ENCODE measurements at places on chromosomes 2 and 18.
A peak's percentile ranks its signal among the peaks of the same experiment; 100 is the strongest.

DNA sequence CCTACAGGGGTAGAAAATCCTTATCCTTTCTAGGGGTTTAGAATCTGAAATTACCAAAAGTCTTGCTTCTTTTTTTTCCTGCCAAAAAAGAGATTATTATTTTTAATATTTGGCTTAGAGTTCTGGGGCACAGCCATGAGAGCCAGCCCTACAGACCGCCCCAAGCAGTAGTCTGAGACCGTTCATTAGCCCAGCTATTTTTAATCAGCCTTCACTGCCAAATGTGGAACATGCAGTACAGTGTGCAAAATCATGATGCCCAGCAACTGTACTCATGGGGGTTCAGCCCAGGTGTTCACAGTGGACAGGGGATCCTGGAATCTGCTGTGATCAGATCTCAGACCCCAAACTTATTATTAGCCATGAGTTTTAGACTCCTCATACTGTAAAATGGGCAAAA is 60.4 kb downstream of the GRB14 start:
- DNase-seq, result no peak
- no peaks in the 10 kb centered on the region for H3K36me3 ChIP-seq
- no peaks in the 10 kb centered on the region for H3K27me3 ChIP-seq
- H3K4me1 ChIP-seq, result peaks cover 2% of the 10 kb centered on the region
- H3K4me3 ChIP-seq, result no peak overlapping the region
- H3K27ac ChIP-seq, result no peak overlapping the region

- DNase-seq, result no peak
- H3K4me1 ChIP-seq, result no peaks in the 10 kb centered on the region
- no peaks in the 10 kb centered on the region for H3K27me3 ChIP-seq
- no peak overlapping the region for H3K27ac ChIP-seq
- H3K36me3 ChIP-seq, result no peaks in the 10 kb centered on the region
- H3K4me3 ChIP-seq, result no peak overlapping the region
These were observed 28.4 kb downstream of the ACYP2 start for GRCh38 chr2:54143780-54144179.

- H3K27ac ChIP-seq, result no peak overlapping the region
- DNase-seq, result no peak
These were observed 77.4 kb downstream of the TWIST2 start for GRCh38 chr2:238925281-238925680.

GRCh38 chr2:64259312-64259711 is 115.1 kb upstream of the PELI1 start:
- H3K27me3 ChIP-seq, result no peaks in the 10 kb centered on the region
- DNase-seq, result no peak
- H3K27ac ChIP-seq, result no peak overlapping the region
- H3K36me3 ChIP-seq, result no peaks in the 10 kb centered on the region

GRCh38 chr2:187580462-187581124 is 26.4 kb upstream of the TFPI start:
- H3K27me3 ChIP-seq, result no peaks in the 10 kb centered on the region
- H3K4me3 ChIP-seq, result peak overlapping the region; percentile 26
- H3K27ac ChIP-seq, result peak overlapping the region; percentile 40
- peaks cover 4% of the 10 kb centered on the region for H3K4me1 ChIP-seq
- peak; percentile 88 for DNase-seq

DNA sequence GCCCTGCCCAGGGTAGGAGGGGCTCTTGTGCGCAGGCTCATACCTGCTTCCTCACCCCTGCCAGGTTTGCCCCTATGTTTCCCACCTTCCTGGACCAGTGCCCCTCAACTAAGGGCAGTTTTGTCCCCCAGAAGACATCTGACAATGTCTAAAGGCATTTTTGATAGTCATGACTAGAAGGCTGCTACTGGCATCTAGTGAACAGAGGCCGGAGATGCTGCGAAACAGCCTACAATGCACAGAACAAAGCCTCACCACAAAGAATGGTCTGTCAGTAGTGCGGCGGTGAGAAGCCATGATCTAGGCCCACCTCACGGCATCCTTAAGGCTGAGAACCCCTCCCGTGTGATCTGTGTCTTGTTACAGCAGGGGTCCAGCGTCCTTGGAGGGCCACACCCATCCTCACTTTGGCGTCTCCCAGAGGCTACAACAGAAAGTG is 96.0 kb downstream of the TMEM17 start:
- DNase-seq, result peak; percentile 69
- H3K4me3 ChIP-seq, result no peak overlapping the region
- H3K36me3 ChIP-seq, result no peaks in the 10 kb centered on the region
- no peak overlapping the region for H3K27ac ChIP-seq
- no peaks in the 10 kb centered on the region for H3K27me3 ChIP-seq

GRCh38 chr18:25275412-25276001 is 76.5 kb downstream of the ZNF521 start:
- H3K27me3 ChIP-seq, result no peaks in the 10 kb centered on the region
- no peak overlapping the region for H3K4me3 ChIP-seq
- H3K36me3 ChIP-seq, result peaks cover 2% of the 10 kb centered on the region
- H3K4me1 ChIP-seq, result peaks cover 8% of the 10 kb centered on the region
- no peak for DNase-seq

GRCh38 chr2:51344886-51345285 is 313.0 kb upstream of the NRXN1 start:
- H3K4me1 ChIP-seq, result no peaks in the 10 kb centered on the region
- no peak overlapping the region for H3K27ac ChIP-seq
- H3K27me3 ChIP-seq, result no peaks in the 10 kb centered on the region
- no peaks in the 10 kb centered on the region for H3K36me3 ChIP-seq
- DNase-seq, result no peak
- no peak overlapping the region for H3K4me3 ChIP-seq

GRCh38 chr2:22904126-22904684 is 480.8 kb upstream of the KLHL29 start:
- H3K36me3 ChIP-seq, result no peaks in the 10 kb centered on the region
- no peak overlapping the region for H3K4me3 ChIP-seq
- no peaks in the 10 kb centered on the region for H3K27me3 ChIP-seq
- no peaks in the 10 kb centered on the region for H3K4me1 ChIP-seq
- no peak overlapping the region for H3K27ac ChIP-seq

GRCh38 chr2:96762529-96763311 is 2.0 kb downstream of the CNNM4 start:
- H3K36me3 ChIP-seq, result peaks cover 5% of the 10 kb centered on the region
- no peaks in the 10 kb centered on the region for H3K27me3 ChIP-seq
- peak overlapping the region; percentile 80 for H3K4me3 ChIP-seq
- H3K27ac ChIP-seq, result peak overlapping the region; percentile 66
- DNase-seq, result no peak
- H3K4me1 ChIP-seq, result peaks cover 63% of the 10 kb centered on the region

- no peaks in the 10 kb centered on the region for H3K27me3 ChIP-seq
- no peak overlapping the region for H3K27ac ChIP-seq
- DNase-seq, result no peak
- no peak overlapping the region for H3K4me3 ChIP-seq
These were observed 26.2 kb upstream of the SNED1 start for GRCh38 chr2:240972201-240972600.

- no peak for DNase-seq
- no peaks in the 10 kb centered on the region for H3K4me1 ChIP-seq
- H3K4me3 ChIP-seq, result no peak overlapping the region
- no peak overlapping the region for H3K27ac ChIP-seq
- H3K36me3 ChIP-seq, result peaks cover 2% of the 10 kb centered on the region
These were observed 151.7 kb downstream of the MCFD2 start for GRCh38 chr2:46763861-46764260.

DNA sequence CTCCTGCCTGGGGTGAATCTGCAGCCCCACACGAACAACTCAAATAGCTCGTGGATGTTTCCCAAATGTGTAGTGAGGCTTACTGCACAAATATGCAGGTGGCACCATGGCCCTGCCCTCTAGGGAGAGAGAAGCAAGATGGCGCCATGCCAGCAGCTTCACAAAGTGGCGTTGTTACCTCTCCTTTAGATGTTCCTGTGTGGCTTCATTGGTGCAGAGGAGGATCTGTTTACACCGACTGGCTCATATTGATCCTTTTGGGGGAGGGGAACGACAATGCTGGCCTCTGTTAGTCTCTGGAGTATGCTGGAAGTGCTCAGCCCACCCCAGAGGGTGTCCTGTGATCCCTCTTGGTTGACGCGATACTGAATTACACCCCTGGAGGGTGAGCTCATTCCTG is 99.5 kb upstream of the GATA6 start:
- no peak overlapping the region for H3K27ac ChIP-seq
- H3K4me3 ChIP-seq, result no peak overlapping the region
- DNase-seq, result no peak
- H3K36me3 ChIP-seq, result no peaks in the 10 kb centered on the region
- no peaks in the 10 kb centered on the region for H3K4me1 ChIP-seq

DNA sequence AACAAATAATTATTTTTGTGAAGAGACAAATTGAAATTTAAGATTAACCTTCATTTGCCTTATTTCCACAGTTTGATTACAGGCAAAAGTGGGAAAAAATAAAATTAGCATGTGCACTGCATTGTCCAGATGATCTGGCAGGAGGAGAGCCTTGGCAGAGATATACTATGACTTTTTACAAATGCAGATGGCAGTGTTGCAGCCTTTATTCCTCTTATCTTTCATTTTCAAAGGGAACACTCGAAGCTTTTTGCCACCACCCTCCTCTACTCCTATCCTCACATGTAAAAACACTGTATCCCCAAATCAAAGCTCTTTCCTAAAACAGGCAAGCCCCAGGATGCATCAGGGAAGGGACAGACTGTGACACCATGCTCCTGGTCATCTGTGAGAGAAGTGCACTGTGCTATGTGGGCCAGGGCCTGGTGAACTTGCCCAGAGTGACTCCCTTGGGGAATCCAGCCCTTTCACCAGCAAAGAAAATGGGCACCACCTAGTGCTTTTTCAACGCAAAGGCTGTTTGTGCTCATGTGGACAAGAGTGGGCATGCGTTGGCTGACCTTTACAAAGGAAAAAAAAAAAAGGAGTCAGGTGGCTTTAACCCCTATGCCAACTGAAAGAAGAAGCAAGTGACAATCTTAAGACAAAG is 74.7 kb upstream of the ETAA1 start:
- no peaks in the 10 kb centered on the region for H3K27me3 ChIP-seq
- no peak for DNase-seq
- H3K4me3 ChIP-seq, result no peak overlapping the region

- no peak for DNase-seq
- no peak overlapping the region for H3K4me3 ChIP-seq
- no peaks in the 10 kb centered on the region for H3K36me3 ChIP-seq
- H3K4me1 ChIP-seq, result no peaks in the 10 kb centered on the region
- no peak overlapping the region for H3K27ac ChIP-seq
These were observed 136.1 kb downstream of the MCFD2 start for GRCh38 chr2:46779447-46779941.

- no peak for DNase-seq
- H3K4me1 ChIP-seq, result peaks cover 15% of the 10 kb centered on the region
- H3K27me3 ChIP-seq, result no peaks in the 10 kb centered on the region
- H3K4me3 ChIP-seq, result no peak overlapping the region
These were observed 15.5 kb upstream of the CASP8 start for GRCh38 chr2:201244829-201245228.

DNA sequence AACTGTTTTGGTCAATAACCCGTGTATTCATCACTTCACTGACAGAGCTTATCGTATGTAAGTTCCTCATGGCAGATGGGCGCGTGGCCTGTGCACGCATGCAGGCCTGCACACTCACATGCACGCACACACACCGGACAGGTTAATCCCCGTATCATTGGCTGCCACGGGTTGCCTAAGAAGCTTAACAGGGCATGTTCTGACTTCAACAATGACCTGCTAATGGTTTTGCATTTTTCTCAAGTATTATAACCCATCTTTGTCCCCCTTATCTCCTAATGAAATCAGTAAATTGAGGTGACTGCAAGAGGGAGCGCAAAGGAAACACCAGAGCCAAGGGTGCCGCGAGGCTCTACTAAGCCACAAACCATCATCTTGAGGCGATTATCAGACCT is 399.0 kb upstream of the ID2 start:
- no peak overlapping the region for H3K27ac ChIP-seq
- no peak overlapping the region for H3K4me3 ChIP-seq
- no peaks in the 10 kb centered on the region for H3K4me1 ChIP-seq
- H3K36me3 ChIP-seq, result no peaks in the 10 kb centered on the region

DNA sequence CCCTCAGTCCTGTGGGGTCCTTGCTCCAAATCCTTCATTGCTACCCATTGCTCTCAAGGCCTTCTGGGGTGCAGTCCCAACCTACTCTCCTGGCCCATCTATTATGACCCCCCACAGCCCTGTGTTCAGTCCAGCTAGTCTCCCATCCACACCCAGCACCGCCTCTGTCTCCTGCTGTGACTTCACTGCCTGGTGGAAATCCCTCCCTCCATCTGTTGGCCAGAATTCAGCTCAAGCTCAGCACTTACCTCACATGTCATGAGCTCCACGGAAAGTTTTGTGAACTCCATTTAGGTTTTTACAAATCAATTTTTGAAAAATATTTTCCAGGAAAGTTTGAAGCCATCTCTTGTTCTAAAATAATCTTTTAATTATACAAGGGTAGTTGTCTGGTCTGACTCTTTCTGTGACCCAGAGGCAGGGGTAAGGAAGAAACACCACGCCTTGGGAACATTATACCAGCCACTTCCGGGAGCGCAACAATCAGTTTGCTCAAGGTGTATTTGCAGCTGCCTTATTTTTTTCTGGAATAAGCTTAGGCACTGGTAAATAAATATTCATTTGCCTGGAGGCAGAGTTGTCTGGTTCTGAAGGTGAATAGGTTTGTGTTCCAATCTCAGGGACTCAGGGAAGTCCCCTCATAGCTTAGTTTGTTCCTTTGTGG is 110.8 kb downstream of the VIT start:
- H3K4me3 ChIP-seq, result no peak overlapping the region
- no peak overlapping the region for H3K27ac ChIP-seq
- no peaks in the 10 kb centered on the region for H3K36me3 ChIP-seq

GRCh38 chr2:156476850-156477206 is 40.6 kb downstream of the GPD2 start:
- no peak for DNase-seq
- H3K27ac ChIP-seq, result no peak overlapping the region
- H3K27me3 ChIP-seq, result no peaks in the 10 kb centered on the region
- peaks cover 3% of the 10 kb centered on the region for H3K4me1 ChIP-seq
- no peaks in the 10 kb centered on the region for H3K36me3 ChIP-seq

GRCh38 chr2:181231886-181232621 is 225.1 kb upstream of the ITGA4 start:
- no peak overlapping the region for H3K27ac ChIP-seq
- DNase-seq, result no peak
- no peaks in the 10 kb centered on the region for H3K4me1 ChIP-seq
- no peaks in the 10 kb centered on the region for H3K27me3 ChIP-seq
- H3K4me3 ChIP-seq, result no peak overlapping the region
